ENCODE measurements at places on chromosomes 2 and 18.

GRCh38 chr2:141455877-141456276 lies 674.9 kb downstream of the LRP1B start:
- H3K4me3 ChIP-seq = no peak overlapping the region
- H3K36me3 ChIP-seq = no peaks in the 10 kb centered on the region
- H3K4me1 ChIP-seq = no peaks in the 10 kb centered on the region

- peaks cover 27% of the 10 kb centered on the region for H3K4me1 ChIP-seq
- peak overlapping the region; percentile 73 for H3K27ac ChIP-seq
- no peak for DNase-seq
- no peaks in the 10 kb centered on the region for H3K36me3 ChIP-seq
- H3K4me3 ChIP-seq = peak overlapping the region; percentile 78
Measured at GRCh38 chr2:85889627-85890281, 964 bp upstream of the ST3GAL5 start.

- no peak overlapping the region for H3K4me3 ChIP-seq
- no peak for DNase-seq
- no peaks in the 10 kb centered on the region for H3K4me1 ChIP-seq
- H3K27ac ChIP-seq = no peak overlapping the region
- H3K36me3 ChIP-seq = no peaks in the 10 kb centered on the region
Measured at GRCh38 chr18:46958209-46958608, 40.8 kb downstream of the KATNAL2 start.

- no peak overlapping the region for H3K27ac ChIP-seq
- H3K27me3 ChIP-seq = no peaks in the 10 kb centered on the region
- DNase-seq = no peak
- no peaks in the 10 kb centered on the region for H3K36me3 ChIP-seq
Measured at GRCh38 chr2:168626647-168627046, 170.6 kb downstream of the CERS6 start.

GRCh38 chr18:10965119-10965518 lies 184.2 kb downstream of the PIEZO2 start:
- no peak for DNase-seq
- no peaks in the 10 kb centered on the region for H3K36me3 ChIP-seq
- no peak overlapping the region for H3K27ac ChIP-seq
- no peaks in the 10 kb centered on the region for H3K27me3 ChIP-seq

DNA sequence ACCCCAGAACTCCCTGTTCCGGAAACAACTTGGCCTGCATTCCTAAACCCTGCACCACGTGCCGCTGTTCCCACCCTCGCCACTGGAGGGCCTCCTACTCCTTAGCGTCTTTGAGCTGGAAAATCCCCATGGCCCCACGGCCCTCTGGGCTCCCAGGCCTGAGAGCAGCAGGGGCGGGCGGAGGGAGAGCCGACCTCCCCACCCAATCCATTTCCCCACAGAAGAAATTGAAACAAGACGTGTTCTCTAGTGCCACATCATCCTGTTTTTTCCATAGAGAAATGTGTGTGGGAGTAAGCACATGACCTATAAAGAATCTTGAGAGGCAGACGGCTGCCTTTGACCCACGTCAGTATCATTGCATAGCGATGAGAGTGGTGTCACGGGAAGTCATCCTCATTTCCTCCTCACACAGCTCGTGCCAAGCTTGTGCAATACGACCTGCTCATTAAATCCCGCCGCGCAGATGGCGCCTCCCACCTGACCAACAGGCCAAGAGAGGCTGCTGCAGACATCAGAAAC lies 79.2 kb downstream of the LAMA1 start:
- no peak for DNase-seq
- H3K27ac ChIP-seq = no peak overlapping the region
- no peaks in the 10 kb centered on the region for H3K36me3 ChIP-seq

- no peak overlapping the region for H3K4me3 ChIP-seq
- peaks cover 31% of the 10 kb centered on the region for H3K36me3 ChIP-seq
- DNase-seq = no peak
- H3K27ac ChIP-seq = no peak overlapping the region
Measured at GRCh38 chr2:38584881-38585280, 17.8 kb downstream of the HNRNPLL start.

GRCh38 chr2:39380525-39381150 lies 56.4 kb downstream of the MAP4K3 start:
- no peaks in the 10 kb centered on the region for H3K4me1 ChIP-seq
- H3K27me3 ChIP-seq = no peaks in the 10 kb centered on the region
- no peak for DNase-seq
- H3K27ac ChIP-seq = no peak overlapping the region
- no peak overlapping the region for H3K4me3 ChIP-seq
- H3K36me3 ChIP-seq = no peaks in the 10 kb centered on the region

DNA sequence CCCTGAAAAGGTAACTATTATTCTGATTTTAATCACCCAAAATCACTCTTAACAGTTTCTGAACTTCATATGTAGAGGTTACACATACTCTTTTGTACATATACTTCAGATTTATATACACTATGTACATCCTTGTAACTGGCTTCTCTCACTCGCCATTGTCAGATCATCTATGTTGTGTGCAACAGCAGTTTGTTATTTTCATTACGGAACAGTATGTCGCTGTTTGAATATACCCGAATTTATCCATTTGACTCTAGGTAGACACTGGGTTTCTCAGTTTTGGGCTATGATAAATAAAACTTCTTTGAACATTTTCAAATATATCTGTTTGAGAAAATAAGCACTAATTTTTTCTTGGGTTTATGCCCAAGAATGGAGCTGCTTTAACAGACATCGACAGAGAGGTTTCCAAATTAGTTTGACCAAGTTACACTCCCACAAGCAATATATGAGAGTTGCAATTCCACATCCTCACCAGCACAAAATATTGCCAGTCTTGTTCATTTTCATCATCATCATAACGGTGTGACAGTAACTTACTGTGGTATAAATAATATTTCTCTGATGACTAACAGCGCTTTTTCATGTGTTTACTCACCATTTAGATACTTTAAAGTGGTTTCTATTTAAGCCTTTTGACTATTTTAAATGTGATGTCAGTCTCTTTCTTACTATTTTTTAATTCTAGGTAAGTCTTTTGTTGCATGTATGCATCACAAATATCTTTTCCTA lies 80.9 kb downstream of the SMC6 start:
- no peak for DNase-seq
- no peaks in the 10 kb centered on the region for H3K27me3 ChIP-seq
- H3K36me3 ChIP-seq = peaks cover 10% of the 10 kb centered on the region
- no peak overlapping the region for H3K4me3 ChIP-seq
- no peak overlapping the region for H3K27ac ChIP-seq
- H3K4me1 ChIP-seq = no peaks in the 10 kb centered on the region

DNA sequence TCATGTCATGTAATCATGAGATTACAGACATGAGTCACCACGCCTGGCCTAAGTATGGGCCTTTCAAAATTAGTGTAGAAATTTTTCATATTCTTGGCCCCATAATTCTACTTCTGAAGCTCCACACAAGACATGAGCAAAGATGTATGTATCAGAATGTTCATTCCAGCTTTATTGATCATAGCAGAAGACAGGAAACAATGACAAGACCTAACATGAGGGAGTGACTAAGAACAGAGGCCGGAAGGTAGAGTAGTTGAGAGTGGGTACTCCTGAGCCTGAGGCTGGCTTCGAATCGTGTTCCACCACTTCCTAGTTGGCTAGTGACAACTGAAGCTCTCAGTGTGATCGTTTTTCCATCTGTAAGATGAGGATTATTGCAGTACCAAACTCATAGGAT lies 89.3 kb downstream of the ARMC9 start:
- no peaks in the 10 kb centered on the region for H3K4me1 ChIP-seq
- no peak overlapping the region for H3K27ac ChIP-seq
- H3K4me3 ChIP-seq = no peak overlapping the region
- no peaks in the 10 kb centered on the region for H3K36me3 ChIP-seq
- DNase-seq = no peak

DNA sequence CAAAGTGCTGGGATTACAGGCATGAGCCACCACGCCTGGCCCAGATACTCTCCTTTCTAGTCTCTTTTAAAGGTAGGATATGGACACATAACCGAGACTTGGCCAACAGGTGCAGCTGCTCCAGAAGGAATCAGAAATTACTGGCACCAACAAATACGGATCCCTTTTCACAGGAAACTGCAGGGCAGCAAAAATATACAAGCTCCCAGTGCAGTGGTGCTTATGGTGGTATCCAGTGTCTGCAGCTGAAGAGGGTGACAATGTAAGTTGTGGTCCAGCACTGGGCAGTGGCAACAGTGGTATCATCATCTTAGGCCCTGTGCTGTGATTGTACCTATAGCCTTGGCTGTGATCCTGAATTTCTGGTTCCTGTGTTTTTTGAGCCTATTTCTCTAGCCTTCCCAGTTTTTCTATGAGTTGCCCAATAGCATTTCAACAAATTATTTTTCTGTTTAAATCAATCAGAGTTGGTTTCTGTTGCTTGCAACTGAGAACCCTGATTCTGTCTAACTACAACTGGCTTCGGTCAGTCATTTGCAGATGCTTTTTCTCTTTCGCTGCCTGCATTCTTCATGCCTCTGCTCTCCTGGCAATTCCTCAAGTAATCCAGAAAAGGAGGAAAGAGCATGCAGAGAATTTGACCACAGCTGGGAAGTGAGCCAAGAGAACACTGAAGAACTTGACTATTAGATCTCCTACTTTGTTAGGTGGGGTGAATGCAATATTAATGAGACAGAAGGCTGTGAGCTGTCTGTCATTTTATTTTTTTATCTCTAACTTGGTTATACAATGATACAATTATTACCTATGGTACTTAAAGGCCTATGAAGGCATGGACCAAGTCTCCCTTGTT lies 30.8 kb upstream of the EML4 start:
- H3K4me1 ChIP-seq = peaks cover 61% of the 10 kb centered on the region
- no peak for DNase-seq
- no peak overlapping the region for H3K27ac ChIP-seq
- no peaks in the 10 kb centered on the region for H3K27me3 ChIP-seq

GRCh38 chr2:209970271-209970670 lies 32.2 kb upstream of the RPE start:
- DNase-seq = no peak
- no peak overlapping the region for H3K4me3 ChIP-seq
- H3K27me3 ChIP-seq = no peaks in the 10 kb centered on the region

GRCh38 chr2:45045706-45046105 lies 36.5 kb upstream of the SIX2 start:
- no peak overlapping the region for H3K27ac ChIP-seq
- no peak overlapping the region for H3K4me3 ChIP-seq
- H3K27me3 ChIP-seq = no peaks in the 10 kb centered on the region
- H3K36me3 ChIP-seq = no peaks in the 10 kb centered on the region

DNA sequence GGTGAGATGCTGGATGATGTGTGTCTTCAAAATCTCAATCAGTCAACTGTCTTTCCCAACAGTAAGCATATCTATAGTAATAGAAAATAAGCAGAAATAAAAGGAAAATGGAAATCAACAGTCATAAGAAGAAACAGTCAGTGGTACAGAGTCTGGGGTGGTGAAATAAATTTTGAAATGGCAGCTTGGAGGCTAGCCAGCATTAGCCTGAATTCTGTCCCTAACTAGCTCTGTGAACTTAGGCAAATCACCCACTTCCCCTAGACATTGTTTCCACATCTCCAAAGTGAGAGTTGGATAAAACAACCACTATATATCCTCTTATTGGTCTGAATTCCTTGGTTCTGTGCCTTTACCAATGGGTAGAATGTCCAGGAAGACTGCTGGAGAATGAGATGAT lies 189.7 kb upstream of the REV1 start:
- DNase-seq = no peak
- H3K27me3 ChIP-seq = no peaks in the 10 kb centered on the region
- H3K27ac ChIP-seq = no peak overlapping the region
- no peaks in the 10 kb centered on the region for H3K36me3 ChIP-seq

DNA sequence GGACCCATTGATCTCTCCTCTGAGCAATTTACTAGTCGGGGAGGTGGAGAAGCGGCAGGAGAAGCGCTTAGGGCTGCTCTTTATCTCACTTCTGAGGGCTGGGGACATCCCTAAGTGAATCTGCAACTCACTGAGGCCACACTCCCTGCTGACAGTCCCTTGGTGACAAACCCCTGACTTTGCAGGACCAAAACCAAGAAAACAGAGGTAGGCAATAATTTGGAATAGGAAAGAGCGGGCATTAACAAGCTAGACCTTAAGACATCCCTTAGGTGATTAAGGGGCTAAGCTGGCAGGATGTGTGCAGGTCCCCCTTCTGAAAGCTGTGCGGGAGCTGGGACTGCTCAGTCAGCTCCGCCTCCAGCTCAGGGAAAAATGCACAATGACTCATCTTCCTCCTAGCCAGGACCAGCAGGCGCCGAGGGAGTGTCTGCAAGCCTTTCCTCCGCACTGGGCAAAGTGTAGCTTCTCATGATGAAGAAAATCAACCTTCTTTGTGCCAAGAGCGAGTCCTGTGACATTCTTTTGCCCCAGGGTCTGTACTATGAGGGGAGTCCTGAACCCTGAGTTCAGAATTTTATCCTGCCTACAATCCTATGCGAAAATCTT lies 63.3 kb downstream of the BOD1L2 start:
- H3K4me3 ChIP-seq = no peak overlapping the region
- H3K27ac ChIP-seq = no peak overlapping the region
- no peak for DNase-seq

DNA sequence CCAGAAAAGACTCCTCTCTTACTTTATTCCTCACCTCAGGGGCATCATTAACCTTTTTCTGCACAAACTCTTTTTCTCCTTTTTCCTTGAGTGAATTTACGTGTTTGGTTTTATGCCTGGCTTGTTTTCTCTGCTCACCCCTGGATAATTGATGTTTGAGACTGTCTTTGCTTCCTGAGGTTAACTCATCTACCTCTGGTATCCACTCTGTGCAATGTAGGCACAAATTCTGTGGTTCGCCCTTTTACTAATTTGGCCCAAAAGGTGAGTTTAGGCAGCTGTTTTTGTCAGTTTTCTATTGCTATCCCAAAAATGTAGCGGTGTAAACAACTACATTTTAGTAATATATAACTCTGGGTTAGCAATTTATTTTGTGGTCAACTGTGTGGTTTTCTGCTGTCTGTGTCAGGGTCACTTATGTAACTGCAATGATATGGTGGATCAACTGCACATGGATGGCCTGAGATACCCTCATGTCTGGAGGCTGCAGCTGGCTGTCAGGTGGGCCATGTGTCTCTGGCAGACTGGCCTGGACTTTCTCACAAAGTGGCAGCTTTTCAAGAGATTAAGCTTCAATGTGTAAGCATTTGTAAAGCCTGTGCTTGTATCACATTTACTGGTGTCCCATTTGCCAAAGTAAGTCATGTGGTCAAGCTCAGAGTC lies 329.7 kb downstream of the FSIP2 start:
- DNase-seq = no peak
- H3K36me3 ChIP-seq = no peaks in the 10 kb centered on the region
- H3K4me3 ChIP-seq = no peak overlapping the region
- H3K4me1 ChIP-seq = no peaks in the 10 kb centered on the region

GRCh38 chr18:6960656-6961055 lies 156.9 kb downstream of the LAMA1 start:
- H3K27me3 ChIP-seq = no peaks in the 10 kb centered on the region
- H3K36me3 ChIP-seq = no peaks in the 10 kb centered on the region
- no peak for DNase-seq
- no peak overlapping the region for H3K27ac ChIP-seq

DNA sequence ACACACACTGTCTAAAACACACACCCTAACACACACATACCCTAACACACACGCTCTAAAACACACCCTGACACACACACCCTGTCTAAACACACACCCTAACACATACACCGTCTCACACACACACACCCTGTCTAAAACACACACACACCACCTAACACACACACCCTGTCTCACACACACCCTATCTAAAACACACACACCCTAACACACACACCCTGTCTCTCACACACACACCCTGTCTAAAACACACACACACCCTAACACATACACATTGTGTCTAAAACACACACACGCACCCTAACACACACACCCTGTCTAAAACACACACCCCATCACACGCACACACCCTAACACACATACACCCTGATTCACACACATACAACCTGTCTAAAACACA lies 54.1 kb downstream of the HDAC4 start:
- no peak overlapping the region for H3K27ac ChIP-seq
- DNase-seq = no peak
- no peak overlapping the region for H3K4me3 ChIP-seq
- H3K27me3 ChIP-seq = no peaks in the 10 kb centered on the region
